ENCODE measurements at places on chromosomes 3 and 15.

DNA sequence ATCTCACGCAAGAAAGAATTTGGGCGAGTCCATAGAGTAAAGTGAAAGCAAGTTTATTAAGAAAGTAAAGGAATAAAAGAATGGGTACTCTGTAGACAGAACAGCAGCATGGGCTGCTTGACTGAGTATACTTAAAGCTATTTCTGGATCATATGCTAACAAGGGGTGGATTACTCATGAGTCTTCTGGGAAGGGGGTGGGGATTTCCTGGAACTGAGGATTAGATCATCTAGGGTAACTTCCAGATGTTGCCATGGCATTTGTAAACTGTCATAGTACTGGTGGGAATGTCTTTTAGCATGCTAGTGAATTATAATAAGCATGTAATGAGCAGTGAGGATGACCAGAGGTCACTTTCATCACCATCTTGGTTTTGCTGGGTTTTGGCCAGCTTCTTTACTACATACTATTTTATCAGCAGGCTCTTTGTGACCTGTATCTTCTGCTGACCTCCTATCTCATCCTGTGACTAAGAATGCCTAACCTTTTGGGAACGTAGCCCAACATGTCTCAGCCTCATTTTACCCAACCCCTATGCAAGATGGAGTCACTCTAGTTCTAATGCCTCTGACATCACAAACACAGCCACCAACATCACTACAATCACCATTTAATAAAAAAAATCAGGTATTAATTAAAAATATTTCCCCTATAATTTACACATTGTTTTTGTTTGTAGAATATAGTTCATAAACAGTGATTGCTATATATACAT lies 890.7 kb upstream of the EPHA6 start:
- DNase-seq: no peak

DNA sequence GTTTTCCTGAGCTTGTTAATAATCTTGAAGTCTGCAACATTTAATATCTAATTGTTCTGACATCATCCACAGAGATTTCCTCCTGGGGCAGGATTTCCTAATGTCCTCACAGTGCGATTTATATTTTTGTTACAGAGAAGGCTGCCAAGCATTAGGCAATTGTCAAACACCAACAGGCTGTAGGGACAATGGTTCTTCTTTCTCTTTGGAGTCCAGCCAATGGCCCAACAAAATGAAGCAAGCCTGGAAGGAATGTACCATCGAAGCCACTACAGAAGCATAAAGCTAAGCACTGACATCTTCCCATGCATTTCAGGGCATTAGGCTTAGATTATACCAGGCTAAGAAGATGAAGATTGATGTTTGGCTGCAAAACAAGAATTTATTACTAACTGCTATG lies 173.0 kb upstream of the FRMD4B start:
- DNase-seq: peak; percentile 39

DNA sequence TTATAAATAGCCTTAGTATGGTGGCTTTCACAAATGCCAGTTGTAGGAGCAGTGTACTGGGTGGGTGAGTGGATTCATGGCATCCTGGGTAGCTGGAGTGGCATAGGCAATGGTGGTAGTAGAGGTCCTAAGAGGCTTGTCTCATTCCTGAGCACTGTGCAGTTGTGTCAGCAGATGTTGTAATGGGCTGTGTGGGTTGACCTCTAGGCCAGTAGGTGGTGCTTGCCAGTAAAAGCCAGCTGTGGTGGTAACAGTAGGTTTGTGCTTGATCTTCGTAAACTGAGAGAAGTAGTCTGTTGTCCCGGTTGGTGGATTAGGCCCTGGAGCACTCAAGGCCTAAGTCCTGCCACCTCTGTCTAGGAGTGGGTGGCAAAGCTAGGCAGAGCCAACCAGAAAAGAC lies 149.7 kb upstream of the SUCLG2 start:
- no peak for DNase-seq

DNA sequence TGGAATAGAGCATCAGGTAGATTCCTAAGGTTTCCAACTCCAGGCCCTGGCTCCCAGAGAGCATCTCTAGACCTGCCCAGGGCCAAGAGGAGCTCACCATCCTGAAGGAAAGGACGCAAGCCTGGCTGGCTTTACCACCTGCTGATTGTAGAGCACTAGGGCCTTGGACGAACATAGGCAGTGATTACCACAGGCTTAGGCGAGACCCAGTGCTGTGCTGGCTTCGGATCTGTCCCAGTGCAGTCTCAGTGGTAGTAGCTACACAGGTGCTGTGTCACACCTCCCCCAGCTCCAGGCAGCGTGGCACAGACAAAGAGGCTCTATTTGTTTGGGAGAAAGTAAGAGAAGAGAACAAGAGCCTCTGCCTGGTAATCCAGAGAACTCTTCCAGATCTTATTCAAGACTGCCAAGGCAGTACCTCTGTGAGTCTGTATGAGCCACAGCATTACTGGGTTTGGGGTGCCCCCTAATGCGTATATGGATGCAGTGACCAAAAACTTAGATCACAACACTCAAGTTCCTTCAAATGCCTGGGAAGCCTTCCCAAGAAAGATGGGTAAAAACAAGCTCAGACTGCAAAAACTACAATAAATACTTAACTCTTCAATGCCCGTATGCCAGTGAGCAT lies 25.4 kb downstream of the ISG20 start:
- no peak for DNase-seq

- DNase-seq: no peak
Observed at GRCh38 chr3:143207338-143207961, 87.9 kb downstream of the CHST2 start.

- DNase-seq: no peak
Observed at GRCh38 chr3:46905661-46906451, 28.3 kb downstream of the PTH1R start.

DNA sequence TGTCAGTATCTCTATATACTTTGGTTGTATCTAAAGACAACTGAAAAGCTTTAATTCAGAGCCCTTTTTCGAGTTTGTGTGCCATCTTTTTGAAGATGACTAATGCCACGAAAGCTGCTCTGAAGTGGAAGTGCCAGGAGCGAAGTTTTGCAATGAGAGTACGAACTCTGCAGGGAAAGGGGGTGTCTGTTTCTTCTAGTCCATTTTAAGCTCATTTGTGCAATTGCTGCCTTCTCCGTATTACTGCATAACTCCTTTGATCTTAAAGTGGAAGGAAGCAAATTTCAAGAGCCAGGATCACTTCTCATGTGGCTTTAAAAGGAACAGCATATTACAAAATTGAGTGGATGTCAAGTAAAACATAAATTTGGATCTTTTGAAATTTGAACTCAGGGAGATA lies 245.3 kb downstream of the FEZF2 start:
- no peak for DNase-seq

- no peak for DNase-seq
Observed at GRCh38 chr3:27656790-27657189, 65.3 kb downstream of the EOMES start.

- DNase-seq: no peak
Observed at GRCh38 chr3:49845694-49846093, 10.7 kb downstream of the TRAIP start.

- no peak for DNase-seq
Observed at GRCh38 chr15:29972051-29972450, 110.7 kb upstream of the GOLGA8J start.

DNA sequence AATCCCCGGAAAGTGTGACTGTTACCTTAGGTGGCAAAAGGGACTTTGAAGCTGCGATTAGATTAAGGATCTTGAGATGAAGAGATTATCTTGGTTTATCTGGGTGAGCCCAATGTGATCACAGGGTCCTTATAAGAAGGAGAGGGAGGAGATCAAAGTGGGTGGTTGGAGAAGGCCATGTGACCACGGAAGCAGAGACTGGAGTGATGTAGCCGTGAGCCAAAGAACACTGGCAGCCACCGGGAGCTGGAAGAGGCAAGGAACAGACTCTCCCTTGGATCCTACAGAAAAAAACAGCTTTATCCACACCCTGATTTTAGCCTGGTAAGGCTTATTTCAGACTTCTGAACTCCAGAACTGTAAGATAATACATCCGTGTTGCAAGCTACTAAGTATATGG lies 29.9 kb downstream of the CRABP1 start:
- DNase-seq: no peak

- peak; percentile 61 for DNase-seq
Observed at GRCh38 chr3:40173227-40173721, 136.2 kb upstream of the EIF1B start.

GRCh38 chr3:149660462-149660861 lies 2.6 kb upstream of the WWTR1 start:
- no peak for DNase-seq

DNA sequence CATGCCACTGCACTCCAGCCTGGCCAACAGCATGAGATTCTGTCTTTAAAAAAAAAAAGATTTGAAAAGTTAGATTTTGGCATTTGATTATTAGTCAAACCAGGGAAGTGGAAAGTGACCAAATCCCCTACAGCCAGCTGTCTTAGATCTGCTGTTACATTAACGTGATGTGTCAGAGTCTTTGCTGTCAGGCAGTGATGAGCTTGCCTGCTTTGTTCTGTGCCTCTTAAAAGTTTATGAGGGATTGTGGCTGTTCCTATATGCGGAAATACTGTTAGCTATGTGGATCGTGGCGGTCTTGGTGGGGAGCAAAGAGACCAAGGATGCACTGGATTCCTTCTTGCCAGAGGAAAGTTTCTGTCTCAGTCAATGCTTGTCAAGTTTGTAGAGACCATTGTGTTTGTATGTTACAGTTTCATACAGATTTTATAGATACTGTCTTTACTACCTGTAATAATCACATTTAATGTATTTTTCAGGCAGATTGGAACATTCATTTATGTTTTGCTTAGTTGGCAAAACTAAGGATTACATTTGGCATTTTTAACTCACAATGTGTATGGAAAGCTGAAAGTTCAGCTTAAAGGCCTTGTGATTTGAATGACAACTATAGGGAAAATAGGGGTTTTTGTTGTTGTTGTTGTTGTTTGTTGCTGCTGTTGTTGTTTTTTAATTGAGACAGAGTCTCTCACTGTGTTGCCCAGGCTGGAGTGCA lies 137.4 kb downstream of the VPS8 start:
- peak; percentile 12 for DNase-seq

- no peak for DNase-seq
Observed at GRCh38 chr3:47629770-47630169, 51.1 kb upstream of the CSPG5 start.

DNA sequence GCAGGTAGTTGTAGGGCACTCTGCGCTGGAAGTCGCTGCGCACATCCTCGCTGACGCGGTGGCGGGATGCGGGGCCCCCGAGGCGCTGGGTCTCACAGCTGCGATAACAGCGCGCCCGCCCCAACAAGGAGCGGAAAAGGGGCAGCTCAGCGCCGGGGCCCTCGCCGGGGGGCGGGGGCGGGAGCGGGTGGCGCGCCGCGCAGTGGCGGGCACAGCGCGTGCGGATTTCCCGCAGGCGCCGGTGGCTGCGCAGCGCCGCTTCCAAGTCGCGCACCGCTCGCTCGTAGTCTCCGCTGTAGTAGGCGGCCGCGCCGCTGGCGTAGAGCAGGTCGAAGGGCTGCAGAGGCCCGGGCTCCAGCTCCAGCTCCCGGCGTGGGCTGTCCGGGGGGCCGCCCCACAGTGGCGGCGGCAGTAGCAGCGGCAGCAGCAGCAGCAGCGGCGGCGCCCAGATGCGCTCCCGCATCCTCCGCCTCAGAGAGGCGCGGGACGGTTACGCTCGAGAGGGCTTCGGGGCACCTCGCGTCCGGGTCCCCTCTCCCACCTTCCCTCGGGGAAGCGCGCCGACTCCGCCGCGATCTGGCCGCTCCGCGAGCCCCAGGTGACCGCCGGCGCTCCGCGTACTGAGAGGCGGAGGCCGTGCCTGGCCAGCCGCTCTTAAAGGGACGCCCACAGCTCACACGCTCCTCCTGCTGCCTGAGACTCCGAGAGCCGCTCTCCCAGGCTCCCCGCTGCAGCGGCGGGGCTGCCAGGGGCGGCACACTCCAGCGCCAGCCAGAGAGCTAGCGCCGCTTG lies at the start of gene P3H2:
TSS of gene P3H2 (minus strand) at position 629 of the 792 bp plus-strand sequence. CDS start at position 463, 166 bp downstream.
- DNase-seq: peak; percentile 95

- DNase-seq: peak; percentile 72
Observed at GRCh38 chr15:73051391-73051806, 864 bp upstream of the NEO1 start.

DNA sequence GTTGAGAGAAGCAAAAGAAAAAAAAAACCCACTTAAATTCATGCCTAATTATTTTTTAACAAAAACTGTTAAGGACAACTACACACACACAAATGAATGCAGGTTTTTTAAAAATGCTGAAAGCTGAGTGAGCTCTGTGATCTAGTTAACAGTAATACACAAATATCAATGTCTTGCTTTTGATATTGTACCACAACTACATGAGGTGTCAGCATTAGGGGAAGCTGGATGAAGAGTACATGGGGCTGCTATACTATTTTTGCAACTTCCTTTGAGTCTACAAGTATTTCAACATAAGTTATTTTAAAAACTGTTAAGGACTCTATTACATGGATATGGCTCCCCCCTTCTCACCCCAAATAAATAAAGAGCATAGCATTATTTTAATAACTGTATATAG lies 44.7 kb downstream of the SUCLG2 start:
- DNase-seq: no peak

DNA sequence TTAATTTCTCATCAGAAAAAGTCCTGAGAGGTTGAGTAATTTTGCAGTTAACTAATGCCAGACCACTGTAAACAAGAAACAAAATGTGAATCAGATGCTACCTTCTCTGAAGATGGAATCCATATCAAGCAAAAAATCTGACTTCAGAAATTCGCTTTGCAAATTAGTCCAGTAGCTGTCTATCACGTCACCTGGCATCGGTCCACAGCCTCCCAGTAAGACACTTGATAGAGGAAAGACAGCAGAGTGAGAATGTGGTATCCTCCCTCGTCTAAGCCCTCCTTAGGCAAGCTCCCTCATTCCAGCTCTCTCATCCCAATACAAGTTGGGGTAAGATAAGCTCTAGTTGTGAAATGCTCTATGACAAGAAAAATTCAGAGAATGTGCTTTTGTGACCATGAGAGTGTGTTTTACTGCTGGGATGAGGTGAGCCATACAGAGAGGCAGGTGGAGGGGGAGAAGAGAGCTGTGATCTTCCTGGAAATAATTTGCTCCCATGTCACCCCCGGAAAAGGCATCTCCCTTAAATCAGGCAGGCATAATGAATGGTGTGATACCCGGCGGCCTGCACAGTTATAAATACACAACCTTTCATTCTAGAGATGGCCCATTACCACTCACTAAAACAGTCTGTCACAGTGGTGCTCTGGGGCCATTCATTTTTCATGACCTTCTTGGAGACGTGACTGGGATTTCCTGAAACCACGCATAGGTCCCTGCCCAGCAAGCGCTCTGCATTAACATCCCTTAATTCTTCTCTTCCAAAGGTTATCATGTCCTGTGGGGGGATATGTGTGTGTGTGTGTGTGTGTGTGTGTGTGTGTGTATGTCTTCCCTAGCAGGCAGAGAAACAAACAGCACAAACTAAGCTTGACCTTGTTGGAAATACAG lies 602.0 kb upstream of the KCNMB2 start:
- DNase-seq: peak; percentile 80

- no peak for DNase-seq
Observed at GRCh38 chr3:12838179-12838965, 3.0 kb downstream of the RPL32 start.

DNA sequence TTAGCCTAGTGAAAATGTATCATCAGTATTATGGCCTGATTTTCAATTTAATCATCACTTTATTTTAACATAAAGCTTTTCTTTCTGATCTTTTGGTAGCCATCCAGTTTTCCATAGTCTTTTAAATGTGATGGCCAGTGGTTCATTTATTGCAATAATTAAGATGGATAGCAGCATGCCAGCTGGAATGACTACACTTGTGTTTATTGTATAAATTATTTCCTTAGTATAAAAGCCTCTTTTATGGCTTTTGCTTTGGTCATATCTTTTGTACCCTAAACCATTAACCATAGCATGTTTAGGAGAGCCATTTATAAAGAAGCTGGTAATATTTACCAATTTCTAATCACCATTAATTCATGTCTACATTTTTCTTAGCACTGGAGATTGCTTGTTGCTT lies 31.7 kb downstream of the ALCAM start:
- DNase-seq: no peak

GRCh38 chr3:108322352-108322751 lies 26.0 kb downstream of the HHLA2 start:
- no peak for DNase-seq
